ENCODE measurements at places on chromosomes 7 and 10. TPM values are rescaled to one million over a fixed set of nuclear protein-coding genes. Genes with fewer than 3 reads are reported as not detected.

DNA sequence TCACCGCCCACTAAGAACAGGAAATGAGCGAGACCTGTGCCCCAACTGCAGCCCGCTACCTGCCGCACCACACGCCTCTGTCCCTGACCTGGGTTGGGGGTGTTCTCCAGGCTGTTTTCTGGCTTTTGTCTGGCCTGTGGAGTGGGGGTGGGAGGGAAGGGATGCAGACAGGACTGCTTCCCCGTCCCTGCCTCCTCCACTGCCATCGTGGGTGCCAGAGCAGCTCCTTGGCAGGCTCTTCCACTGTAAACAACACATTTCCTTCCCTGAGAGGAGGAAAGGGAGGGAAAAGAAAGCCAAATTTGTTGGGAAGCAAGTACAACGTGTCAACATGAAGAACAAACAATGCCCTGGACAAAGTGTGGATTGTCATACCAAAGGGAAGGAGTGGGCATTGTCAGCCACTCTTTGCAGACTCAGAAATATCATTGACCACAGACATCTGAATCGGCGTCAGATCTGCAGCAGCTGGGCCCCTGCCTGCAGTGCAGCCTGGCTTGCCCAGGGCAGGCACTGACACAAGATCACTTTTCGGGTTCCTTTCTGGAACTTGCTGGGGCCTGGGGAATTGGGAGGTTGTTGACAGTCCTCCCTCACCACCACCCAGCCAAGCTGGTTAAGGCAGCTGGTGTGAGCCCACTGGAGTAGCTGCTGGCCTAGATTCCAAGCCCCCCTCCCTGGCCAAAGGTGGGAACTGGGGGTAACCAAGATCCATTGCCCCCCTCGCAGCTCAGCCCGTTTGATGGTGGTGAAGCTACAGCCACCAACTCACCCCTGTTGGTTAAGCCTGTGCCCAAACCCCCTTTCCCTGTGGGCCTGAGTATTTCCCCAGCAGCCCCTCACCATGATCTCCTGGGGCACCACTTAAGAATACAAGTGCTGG, 22.6 kb upstream of the TRIM8 start:
- peaks cover 23% of the 10 kb centered on the region for H3K4me1 ChIP-seq
- H3K27me3 ChIP-seq = no peaks in the 10 kb centered on the region
- no peak for DNase-seq
- H3K4me3 ChIP-seq = no peak overlapping the region
- H3K36me3 ChIP-seq = peaks cover 4% of the 10 kb centered on the region
- H3K27ac ChIP-seq = no peak overlapping the region

NEBL gene
- 8.4 TPM for total RNA-seq

GRCh38 chr7:53518319-53518718, 482.9 kb downstream of the POM121L12 start:
- H3K4me3 ChIP-seq = no peak overlapping the region
- H3K27me3 ChIP-seq = no peaks in the 10 kb centered on the region
- H3K36me3 ChIP-seq = no peaks in the 10 kb centered on the region
- no peak for DNase-seq
- no peak overlapping the region for H3K27ac ChIP-seq
- H3K4me1 ChIP-seq = no peaks in the 10 kb centered on the region

CCDC172 gene
- not detected for total RNA-seq

DNA sequence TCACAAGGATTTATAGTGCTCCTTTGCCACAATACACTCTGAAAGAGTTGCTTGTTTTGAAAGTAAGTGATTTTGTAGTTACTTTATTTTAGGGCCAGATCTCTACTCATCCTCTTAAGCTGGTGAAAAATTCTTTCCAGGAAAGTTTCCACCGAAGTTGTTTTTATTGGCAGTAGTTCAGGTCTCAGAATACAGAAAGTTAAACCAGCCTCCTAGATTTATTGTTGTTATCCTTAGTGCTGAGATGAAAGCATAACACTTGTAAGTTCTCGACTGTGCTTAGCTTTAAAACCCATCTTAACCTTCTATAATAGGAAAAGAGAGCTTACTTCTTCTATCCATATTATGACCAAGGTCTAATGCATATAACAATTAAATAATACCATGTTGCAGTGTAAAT, 5.5 kb downstream of the AP3M1 start:
- H3K4me1 ChIP-seq = peaks cover 9% of the 10 kb centered on the region
- H3K27me3 ChIP-seq = no peaks in the 10 kb centered on the region
- no peaks in the 10 kb centered on the region for H3K36me3 ChIP-seq
- H3K4me3 ChIP-seq = no peak overlapping the region
- no peak overlapping the region for H3K27ac ChIP-seq

TNRC18 gene
- total RNA-seq = 68.0 TPM

DNA sequence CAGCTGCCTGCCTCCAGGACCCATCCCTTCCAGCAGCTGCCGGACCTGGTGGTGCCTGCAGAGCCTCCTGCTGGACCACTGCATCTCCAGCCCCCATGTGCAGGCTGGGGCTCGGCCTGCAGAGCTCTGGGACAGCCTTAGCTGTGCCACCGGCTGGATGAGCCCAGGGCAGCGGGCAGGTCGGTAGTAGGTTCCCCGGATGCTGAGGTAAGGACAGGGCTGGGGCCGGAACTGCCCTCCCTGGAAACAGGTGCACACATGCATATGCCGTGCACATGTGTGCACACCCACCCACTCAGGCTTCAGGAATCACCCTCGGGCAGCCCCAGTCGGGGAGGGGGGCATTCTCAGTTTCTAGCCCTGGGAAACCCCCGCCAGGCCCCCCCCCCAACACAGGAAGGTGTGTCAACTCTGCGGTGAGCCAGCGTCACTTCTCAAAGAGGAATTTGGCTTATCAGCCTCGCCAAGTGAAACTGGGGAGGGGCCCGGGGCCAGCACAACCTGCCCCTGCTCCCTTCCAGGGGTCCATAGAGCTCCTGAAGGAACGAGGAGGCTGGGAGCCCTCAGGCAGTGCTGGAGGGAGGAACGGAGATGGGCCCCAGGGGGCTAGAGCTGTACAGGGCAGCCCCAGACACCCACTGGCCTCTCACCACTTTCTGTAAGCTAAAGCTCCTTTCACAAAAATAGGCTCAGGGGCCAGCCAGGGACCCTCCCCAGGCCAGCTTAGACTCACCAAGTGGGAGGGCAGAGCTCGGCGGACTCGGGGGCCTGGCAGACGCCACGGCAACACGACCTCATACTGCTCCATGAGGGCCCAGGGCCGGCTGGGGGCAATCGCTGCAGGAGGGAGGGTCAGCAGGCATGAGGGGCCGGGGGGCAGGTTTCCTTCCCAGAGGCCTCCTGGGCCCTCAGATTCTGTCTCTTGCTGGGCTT, 1.7 kb downstream of the ADAM8 start:
- H3K4me1 ChIP-seq = peaks cover 3% of the 10 kb centered on the region
- DNase-seq = no peak
- H3K36me3 ChIP-seq = no peaks in the 10 kb centered on the region
- no peak overlapping the region for H3K27ac ChIP-seq

DNA sequence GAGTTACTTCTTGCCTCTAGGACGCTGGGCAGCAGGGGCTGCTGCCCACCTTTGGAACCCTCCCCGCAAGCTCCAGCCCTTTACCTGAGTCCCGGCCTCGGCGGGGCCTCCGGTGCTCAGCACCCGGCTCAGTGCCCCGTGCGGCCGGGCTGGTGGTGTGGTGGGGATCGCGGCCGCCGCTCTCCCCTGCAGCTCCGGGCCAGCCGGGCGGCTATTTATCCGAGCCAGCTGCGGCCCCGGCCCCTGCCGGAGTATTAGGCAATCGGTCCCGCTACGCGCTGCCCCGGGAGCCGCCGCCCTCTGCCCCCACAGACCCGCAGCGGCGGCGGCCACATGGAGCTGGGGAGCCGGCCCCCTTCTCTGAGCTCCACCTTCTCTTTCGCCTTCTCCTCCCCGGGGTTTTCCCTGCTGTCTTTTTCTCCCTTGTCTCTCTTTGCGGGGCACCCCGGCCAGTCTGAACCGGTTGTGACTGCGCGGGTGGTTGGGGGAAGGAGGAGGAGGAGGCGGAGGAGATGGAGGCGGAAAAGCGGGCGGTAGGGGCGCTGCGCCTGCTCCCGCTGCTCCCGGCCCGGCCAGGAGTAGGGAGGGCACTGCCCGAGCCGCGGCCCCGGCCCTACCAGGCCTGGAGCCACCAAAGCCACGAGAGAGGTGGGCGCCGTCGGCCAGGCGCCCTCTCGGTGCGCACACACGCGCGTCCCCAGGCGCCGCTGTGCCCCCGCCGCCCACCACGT, at the start of gene SLC16A9:
SLC16A9 (minus strand) TSS at position 456 of the 731 bp plus-strand sequence. CDS start 25,559 bp downstream, outside the sequence.
- peaks cover 33% of the 10 kb centered on the region for H3K27me3 ChIP-seq
- peak within 1 kb of the TSS; percentile 93 for H3K27ac ChIP-seq
- H3K4me1 ChIP-seq = peaks cover 18% of the 10 kb centered on the region

NUDT1 gene
- 54.9 TPM for total RNA-seq

- DNase-seq = no peak
- H3K4me1 ChIP-seq = no peaks in the 10 kb centered on the region
- no peak overlapping the region for H3K27ac ChIP-seq
- no peak overlapping the region for H3K4me3 ChIP-seq
- peaks cover 43% of the 10 kb centered on the region for H3K27me3 ChIP-seq
These were observed 52.5 kb upstream of the NKX6-2 start for GRCh38 chr10:132838346-132838970.

- H3K4me3 ChIP-seq = no peak overlapping the region
- peaks cover 17% of the 10 kb centered on the region for H3K4me1 ChIP-seq
- no peaks in the 10 kb centered on the region for H3K27me3 ChIP-seq
- no peaks in the 10 kb centered on the region for H3K36me3 ChIP-seq
- no peak overlapping the region for H3K27ac ChIP-seq
These were observed 11.6 kb upstream of the BNIP3 start for GRCh38 chr10:131993275-131993674.

TMEM270 gene
- not detected for total RNA-seq
